Skeletal muscle cell (primary cell): ENCODE measurements at places on chromosomes 1 and 21.

DNA sequence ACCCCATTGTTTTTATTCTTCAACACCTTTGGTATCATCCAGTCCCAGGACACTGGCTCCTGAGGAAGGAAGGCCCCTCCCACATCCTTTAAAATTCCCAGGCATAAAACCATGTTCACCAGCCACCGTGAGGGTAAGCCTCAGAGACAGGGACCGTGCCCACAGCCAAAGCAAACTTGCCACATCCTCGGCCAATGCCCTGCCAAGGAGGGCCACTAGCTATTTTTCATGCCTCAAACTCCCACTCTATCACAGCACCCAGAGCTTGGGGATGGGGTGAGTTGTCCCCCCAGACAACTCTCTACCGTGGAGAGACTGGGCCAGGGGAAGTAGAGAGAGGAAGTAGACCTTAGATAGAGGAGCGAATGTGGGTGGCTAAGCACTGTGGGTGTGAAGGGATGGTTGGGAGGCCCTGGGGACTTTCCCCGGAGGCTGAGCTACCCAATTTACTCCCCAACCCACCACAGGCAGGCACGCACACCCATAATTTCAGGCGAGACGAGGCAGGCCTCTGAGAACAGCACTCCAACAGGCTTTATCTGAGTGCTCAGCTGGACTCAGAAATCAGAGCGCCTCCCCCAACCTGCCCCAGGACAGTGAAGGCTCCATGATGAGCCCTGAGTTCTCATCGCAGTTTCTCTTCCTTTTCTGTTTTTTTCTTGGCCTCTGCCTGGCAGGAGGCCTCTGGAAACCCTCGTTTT is 15.9 kb upstream of the BTG2 start:
- no peak for DNase-seq

DNA sequence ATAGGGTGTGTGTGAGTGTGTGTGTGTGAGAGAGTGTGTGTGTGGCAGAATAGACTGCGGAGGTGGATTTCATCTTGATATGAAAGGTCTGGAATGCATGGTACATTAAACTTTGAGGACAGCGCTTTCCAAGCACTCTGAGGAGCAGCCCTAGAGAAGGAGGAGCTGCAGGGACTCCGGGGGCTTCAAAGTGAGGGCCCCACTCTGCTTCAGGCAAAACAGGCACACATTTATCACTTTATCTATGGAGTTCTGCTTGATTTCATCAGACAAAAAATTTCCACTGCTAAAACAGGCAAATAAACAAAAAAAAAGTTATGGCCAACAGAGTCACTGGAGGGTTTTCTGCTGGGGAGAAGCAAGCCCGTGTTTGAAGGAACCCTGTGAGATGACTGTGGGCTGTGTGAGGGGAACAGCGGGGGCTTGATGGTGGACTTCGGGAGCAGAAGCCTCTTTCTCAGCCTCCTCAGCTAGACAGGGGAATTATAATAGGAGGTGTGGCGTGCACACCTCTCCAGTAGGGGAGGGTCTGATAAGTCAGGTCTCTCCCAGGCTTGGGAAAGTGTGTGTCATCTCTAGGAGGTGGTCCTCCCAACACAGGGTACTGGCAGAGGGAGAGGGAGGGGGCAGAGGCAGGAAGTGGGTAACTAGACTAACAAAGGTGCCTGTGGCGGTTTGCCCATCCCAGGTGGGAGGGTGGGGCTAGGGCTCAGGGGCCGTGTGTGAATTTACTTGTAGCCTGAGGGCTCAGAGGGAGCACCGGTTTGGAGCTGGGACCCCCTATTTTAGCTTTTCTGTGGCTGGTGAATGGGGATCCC is 18.3 kb upstream of the HDAC1 start:
- DNase-seq = no peak

GRCh38 chr1:234628089-234628488 is 18.1 kb upstream of the IRF2BP2 start:
- peak; percentile 76 for DNase-seq

- DNase-seq = no peak
These were observed 110.9 kb downstream of the KCNN3 start for GRCh38 chr1:154759196-154759595.

- no peak for DNase-seq
These were observed 38.7 kb downstream of the ZBTB40 start for GRCh38 chr1:22490309-22490708.

DNA sequence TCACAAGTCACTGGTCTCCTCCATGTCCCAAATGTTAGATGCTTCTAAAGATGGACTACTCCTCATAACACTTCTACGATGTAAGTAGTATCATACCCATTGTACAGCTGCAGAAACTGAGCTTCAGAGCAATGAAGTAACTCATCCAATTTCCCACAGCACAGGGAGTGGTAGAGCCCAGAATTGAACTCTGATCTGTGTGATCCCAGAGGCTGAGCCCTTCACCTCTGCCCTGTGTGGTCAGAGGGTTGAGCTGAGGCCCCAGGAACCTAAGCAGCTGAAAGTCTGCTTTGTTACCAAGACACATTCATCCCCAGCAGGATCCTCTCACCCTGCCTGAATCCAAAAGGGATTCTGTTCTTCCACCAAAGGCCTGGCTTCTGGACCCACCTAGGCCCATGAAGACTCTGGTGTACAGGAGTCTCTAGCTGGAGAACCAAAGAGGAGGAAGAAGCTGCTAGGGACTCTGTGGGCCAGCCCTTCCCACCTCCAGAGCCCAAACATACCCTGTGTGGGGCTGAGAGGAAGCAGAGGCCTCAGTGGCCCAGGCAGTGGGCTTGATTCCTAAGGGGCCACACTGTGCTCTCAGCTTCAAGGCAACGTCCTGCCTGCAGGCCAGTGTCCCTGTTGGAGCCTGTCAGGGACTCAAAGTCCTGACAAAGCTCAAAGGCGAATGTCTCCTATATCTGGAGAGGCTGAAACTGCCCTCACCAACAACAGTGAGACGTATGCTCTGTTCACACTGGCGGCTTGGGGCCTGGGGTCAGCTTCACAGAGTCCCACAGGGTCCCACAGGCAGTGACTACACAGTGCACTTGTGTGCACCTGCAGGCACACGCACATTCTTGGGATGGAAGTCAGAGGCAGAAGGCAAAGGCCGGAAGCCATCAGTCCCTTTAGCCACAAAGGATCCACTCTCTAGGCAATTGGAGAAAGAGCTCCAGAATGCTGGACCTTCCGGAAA is 40.4 kb upstream of the SLC30A1 start:
- DNase-seq = no peak
